ENCODE measurements at places on chromosomes 11 and 22.
A peak's percentile ranks its signal among the peaks of the same experiment; 100 is the strongest.

- DNase-seq = no peak
Observed at GRCh38 chr11:15215005-15215404, 100.3 kb downstream of the INSC start.

- no peak for DNase-seq
Observed at GRCh38 chr11:14567064-14567651, 47.0 kb upstream of the PSMA1 start.

GRCh38 chr22:38347181-38347943 lies 30.1 kb upstream of the CSNK1E start:
- no peak for DNase-seq

DNA sequence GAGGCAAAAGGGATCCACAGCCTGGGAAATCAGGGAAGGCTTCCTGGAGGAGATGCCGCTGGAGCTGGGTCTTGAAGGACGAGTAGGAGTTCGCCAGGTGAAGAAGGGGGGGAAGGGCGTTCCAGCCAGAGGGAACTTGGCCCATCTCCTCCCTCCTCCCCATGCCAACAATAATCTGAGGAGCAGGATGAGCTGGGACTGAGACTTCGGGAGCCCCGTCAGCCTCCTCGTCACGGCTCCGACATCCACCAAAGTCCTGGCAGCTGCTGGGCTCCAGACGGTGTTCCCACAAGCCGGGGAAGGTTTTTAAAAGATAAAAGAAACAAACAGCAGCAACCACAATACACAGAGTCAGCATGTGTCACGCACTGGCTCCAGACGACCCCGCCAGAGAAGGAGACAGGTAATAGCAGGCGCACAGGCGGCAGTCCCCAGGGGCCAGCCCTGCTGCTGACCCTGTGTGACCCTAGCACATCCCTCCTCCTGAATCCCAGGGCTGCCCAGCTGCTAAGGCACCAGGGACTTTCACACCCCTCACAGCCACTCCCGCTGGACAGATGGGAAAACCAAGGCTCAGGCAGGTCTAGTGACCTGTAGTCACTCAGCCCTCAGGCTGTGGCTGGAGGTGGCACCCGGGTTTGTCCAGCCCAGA lies 37.3 kb downstream of the NUP50 start:
- peak; percentile 66 for DNase-seq

DNA sequence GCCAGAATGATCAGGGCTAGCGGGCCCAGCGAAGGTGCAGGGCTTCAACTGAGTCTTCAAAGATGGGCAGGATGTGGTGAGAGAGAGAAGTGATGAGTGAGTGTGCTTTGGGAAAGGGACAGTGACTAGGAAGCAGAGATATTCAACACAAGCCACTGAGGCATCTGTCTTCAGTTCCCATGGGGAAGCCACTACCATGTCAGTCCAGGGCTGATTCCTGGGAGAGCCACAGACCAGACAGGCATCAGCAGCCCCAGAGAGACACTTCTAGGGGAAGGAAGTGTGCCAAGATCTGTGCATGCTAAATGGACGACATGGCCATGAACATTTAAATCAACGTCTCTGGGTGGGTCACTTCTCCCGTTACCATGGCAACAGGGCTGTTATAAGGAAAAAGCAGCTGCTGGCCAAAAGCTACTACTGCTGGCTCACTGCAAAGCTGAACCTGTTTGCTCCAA lies 28.5 kb downstream of the P4HA3 start:
- peak; percentile 25 for DNase-seq

GRCh38 chr22:25139062-25139461 lies 60.6 kb upstream of the CRYBB3 start:
- no peak for DNase-seq

- DNase-seq = peak; percentile 59
Observed at GRCh38 chr22:35604621-35605368, 12.3 kb downstream of the MB start.

- DNase-seq = no peak
Observed at GRCh38 chr11:92087725-92088537, 136.7 kb upstream of the FAT3 start.

GRCh38 chr11:78883506-78883905 lies 308.8 kb upstream of the NARS2 start:
- no peak for DNase-seq

DNA sequence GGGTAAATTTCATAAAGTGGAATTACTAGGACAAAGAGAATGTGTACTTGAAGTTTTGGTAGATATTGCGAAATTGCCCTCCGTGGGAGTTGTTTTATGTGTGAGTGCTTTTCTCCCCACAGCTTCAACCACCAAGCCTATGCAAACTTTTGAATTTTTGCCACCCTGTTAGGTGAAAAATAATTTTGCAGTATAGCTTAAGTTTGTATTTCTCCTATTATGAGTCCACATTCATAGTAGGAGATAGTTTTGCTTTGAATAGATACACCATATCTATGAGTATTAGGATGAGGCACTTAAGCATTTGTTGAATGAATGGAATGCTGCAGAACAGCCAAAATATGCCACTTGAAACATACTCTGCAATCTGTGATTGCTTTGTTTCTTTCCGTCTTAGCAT lies 43.6 kb downstream of the UVRAG start:
- DNase-seq = no peak

DNA sequence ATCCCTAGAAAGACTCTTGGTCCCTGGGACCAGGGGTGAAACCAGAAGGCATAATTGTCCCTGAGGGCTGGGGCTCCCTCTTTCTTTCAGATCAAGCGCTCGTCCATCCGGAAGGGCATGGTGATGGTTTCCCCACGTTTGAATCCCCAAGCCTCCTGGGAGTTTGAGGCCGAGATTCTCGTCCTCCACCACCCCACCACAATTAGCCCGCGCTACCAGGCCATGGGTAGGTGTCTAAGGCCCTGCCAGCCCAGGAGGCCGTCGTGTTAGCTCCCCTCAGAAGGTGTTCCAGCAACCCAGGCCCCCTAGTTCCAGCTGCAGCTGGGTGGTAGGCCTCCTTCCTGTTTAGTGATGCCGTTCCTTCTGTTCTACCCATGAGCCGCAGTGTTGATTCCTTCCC lies 21.4 kb downstream of the GTPBP1 start:
- DNase-seq = no peak

DNA sequence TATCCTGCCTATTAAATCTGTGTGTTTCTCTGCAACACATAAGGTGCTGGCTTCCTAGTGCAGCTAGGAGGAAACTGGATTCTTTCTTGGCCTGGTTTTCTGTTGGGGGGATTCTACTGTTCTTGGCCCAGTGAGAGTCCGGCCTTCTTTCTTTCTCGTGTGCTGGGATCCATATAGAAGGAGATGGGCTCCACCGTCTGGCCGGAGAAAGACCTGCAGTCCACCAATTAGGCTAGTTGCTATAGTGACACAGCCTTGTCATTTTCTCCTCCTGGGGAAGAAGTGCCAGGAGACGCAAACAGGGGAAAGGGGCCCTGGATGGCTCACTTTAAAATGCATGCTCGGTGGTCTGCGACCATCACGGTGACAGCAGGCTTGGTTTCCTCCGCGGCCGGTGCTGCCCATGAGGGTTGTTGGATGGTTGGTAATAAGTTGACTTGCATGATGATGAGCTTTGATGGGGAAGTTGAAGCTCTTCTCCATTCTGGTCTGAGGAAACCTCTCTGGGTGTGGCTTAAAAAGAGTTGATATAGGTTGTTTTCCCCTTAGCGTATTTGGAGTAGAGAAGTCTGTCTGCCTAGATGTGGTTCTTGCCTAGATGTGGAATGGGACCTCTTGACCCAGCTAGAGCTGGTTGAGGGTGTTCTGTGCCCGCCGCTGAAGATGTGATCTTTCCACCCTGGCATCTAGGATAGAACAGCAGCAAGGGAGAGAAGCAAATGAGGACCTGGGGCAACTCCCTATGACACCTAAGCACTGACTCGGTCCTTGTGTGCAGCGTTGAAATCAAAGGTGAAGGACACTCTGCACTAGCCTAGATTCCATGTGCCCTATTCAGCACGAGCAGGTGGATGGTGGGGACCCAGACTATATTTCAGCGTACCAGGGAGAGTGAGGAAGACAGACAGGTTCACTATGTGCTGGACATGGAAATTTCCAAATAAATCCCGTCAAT lies 1335.0 kb downstream of the BRD1 start:
- DNase-seq = peak; percentile 54

- no peak for DNase-seq
Observed at GRCh38 chr22:43500792-43501785, 89.3 kb downstream of the MPPED1 start.

DNA sequence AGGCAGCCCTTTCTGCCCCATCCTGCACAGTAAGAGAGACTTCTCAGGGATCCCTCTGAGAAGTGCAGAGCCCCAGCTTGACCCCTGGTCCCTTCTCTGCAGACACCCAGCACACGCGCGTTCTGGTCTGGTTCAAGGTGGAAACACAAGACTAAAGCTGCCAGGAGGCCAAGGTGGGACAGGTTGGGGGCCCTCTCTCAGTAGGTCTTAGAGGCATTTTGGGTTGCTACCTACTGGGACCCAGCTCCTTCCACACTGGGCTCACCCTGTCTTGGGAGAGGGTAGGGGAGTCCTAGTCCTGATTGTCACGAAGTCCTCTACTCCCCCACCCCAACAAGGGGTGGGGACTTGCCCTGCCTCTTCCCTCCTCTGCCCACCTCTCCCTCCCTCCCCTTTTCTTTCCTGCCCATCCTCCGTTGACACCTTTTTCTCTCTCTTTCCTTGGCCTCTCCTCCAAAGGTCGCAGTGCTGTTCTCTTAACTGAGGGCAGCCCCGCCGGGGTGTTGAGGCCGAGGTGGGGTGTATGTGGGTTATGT lies 763 bp upstream of the SOX10 start:
- no peak for DNase-seq

DNA sequence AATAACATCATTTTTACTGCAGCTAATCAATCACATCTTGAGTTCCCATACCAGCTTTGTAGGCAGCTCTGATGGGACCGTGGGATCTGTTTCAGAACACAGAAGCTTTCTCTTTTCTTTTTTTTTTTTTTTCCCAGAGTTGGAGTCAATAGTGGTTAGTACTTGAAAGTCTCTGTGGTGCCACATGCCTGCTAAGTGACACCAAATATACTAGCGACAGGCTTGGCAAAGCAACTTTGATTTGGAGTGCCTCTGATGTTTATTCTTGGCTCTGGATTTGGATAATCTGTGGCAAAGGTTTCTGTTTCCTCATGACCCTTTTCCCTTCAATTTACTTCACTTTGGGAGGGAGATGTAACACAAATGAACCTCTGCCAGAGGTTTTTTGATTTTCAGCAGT lies 681.4 kb upstream of the TENM4 start:
- no peak for DNase-seq

DNA sequence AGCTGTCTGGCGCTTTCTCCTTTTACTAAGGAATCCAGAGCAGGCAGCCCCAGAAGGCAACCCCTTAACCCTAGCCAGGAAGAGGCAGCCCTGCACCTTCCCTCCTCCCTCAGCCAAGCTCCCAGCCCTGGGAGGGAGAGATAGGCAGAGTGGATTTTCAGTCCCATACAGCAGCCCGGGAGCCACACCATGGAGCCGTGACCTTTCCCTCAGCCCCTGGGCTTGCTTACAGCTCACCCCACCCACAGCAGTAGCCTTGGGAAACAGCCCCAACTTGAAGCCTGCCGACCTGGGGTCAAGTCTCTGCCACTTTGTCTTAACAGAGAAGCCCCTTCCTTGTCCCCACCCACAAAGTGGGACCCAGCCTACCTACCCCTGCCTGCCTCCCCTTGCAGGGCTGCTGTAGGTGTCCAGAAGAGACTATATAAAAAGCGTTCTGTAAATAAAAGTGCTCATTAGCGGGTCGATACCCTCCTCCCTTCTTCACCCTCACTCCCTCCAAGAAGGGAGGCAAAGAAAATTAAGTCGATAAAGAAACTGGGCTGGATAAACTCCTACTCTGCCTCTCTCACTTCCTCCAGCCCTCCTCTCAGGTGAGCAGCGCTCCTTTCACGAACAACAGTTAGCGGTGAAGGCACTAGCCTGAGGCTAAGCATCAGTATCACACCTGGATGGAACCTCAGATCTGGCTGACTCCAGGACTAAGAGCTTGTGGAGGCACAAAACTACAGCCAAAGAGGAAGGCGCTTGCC lies 4.2 kb downstream of the TST start:
- DNase-seq = no peak

- DNase-seq = no peak
Observed at GRCh38 chr11:120365512-120365911, 29.3 kb downstream of the ARHGEF12 start.

DNA sequence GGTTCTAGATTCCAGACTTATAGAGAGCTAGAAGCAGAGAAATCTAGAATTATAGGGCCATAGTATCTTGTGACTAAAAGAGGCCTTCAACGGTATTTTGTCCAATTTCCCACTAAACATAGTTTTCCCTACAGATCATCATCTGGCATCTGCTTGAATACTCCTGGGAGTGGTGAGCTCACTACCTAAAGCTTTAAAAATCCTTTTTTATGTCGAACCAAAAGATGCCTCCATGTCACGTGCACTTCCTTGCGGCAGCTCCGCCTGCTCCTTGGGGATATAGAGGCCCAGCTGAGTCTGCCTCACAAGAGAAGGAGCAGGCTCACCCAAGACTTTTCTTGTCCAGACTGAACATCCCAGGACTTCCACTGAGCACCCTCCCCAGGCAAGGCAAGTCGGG lies 4.3 kb upstream of the MB start:
- DNase-seq = no peak

GRCh38 chr11:69504576-69505335 lies 23.3 kb downstream of the LINC01488 start:
- no peak for DNase-seq

- peak; percentile 44 for DNase-seq
Observed at GRCh38 chr11:133947321-133947756, 9.4 kb downstream of the IGSF9B start.

GRCh38 chr11:12906501-12906900 lies 102.6 kb upstream of the RASSF10 start:
- DNase-seq = no peak

- no peak for DNase-seq
Observed at GRCh38 chr22:46810856-46811786, 48.7 kb downstream of the TBC1D22A start.

- no peak for DNase-seq
Observed at GRCh38 chr11:22044126-22044525, 148.8 kb upstream of the ANO5 start.

- DNase-seq = no peak
Observed at GRCh38 chr11:92782806-92783205, 186.6 kb upstream of the MTNR1B start.

- no peak for DNase-seq
Observed at GRCh38 chr11:45243967-45244366, 42.2 kb downstream of the SYT13 start.

DNA sequence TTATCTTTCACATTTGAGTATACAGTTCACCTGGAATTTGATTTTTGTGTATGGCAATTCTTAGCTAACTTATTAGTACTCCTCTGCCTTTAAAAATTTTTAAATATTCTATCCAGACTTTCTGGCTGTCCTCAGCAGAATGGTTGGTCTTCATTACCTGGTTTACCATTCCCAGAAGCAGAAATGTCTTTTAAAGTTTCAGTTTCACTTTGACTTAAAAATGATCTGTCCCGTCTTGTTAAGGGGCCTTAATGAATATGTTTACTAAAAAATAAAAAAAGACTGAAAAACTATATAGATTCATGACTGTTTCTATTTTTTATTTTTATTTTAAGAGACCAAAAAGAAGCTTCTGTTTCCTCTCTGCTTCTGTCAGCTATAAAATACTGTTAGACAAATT lies 70.5 kb upstream of the TNRC6B start:
- peak; percentile 15 for DNase-seq
